NCI-H1417 treated with DMSO at 0.1 percent for 48 hours (cell line): ENCODE measurements at places on chromosomes 1 and 21.

DNA sequence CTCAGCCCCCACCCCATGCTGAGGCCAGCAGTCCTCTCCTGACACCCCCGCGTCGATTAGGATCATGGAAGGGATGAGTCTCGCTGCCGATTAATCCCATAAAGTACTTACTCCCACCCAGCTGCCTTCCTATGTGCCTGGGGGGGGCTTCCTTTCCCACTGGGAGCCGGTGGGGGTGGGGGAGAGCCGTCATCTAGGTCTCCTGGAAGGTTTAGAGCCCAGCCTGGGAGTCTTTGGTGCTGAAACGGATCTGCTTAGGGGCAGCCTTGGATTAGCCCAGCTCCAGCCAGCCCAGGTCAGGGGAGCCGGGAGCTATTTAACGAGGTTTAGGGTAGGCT, 9.8 kb downstream of the SAMD11 start:
- DNase-seq: no peak

- DNase-seq: no peak
These were observed 30.9 kb downstream of the SKI start for GRCh38 chr1:2258996-2259395.

DNA sequence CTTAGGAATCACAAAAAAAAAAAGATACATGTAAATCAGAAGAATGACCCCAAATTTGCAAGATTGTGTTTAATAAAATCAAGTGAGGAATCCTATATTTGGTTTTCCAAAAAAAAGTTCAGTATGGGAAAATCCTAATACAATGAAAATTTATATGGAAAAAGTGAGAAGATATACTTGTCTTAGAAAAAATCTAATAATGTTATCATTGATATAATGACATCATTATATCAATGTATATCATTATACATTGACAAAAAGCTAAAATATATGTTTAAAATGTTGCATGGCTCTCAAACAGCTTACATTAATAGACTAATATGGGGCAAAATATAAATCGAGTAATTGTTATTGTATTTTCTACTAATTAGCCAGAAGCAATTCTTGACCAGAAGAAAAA, 37.0 kb downstream of the DPYD start:
- no peak for DNase-seq

DNA sequence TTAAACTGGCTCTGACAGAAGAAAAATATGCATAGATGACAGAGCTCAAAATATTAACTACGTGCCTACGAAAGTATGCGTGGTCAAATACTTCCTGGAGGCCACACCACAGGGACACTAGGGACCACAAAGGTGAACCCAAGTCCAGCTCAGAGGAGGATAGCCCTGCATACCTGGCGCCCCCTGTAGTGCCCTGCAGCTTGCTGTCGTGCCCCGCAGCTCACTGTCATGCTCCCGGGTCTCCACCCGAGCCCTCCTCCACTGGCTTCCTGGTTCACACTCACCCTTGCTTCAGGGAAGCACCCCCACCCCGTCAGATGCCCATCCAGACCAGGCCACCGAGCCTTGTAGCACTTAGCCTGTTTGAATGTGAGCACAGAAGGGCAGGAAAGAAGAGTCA, 16.7 kb upstream of the NADK start:
- DNase-seq: no peak

DNA sequence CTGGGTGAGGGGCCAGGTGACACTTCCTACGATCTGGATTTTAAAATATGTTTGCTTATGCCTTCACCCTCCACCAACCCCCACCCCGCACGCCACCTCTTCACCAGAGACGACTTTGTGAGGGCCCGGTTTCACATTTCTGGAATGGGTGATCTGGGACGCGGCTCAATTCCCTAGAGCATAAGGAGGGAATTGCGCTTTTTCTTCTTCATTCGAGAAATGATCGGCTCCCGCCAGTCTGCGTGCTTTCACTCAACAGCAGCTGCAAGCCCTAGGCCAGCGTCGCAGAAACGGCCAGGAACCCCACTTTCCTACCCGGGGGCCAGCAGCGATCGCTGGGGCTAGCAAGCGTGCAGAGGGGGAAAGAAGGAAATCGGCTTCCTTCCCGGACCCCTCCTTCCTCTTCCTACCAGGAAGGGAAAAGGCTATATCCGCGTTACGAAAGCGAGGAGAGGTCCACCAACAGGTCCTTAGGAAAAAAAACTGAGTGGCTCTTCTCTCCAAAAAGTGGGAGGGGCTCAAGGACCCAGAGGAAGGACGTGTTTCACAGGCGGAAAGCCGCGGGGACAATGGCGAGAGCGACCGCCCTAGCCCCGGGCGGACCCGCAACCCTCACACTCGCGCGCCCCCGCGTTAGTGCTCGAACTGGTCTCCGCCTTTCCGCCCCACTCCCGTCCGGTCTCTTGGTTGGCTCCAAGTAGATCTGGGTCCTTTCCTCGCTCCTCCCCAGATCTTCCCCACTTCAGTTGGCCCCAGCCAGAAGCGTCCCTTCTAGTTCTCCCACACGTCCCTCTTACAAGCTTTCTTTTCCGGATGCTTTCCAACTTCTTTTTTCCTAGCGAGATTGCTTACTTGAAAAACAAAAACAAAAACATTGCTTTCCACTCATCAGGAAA, 1.1 kb upstream of the ADAMTS1 start:
- DNase-seq: no peak

GRCh38 chr1:90558126-90558525, 159.0 kb downstream of the BARHL2 start:
- DNase-seq: no peak

DNA sequence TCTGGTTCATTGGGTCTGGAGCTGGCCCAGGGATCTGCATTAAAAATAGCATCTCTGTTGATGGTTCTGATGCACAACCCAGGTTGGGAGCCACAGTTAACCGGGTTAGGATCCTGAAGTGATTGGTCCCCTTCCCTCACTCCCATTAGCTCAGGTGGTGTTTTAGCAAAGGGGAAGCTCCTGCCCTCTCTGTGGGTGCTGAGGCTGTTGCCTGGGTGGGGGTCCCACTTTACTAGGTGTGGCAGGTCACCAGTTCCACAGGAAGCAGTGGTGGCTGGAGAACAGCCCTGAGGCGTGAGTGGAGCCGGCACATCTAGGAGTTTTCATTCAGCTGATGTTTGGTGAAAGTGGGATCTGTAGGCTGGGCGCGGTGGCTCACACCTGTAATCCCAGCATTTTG, 86.5 kb downstream of the MAN1C1 start:
- no peak for DNase-seq

DNA sequence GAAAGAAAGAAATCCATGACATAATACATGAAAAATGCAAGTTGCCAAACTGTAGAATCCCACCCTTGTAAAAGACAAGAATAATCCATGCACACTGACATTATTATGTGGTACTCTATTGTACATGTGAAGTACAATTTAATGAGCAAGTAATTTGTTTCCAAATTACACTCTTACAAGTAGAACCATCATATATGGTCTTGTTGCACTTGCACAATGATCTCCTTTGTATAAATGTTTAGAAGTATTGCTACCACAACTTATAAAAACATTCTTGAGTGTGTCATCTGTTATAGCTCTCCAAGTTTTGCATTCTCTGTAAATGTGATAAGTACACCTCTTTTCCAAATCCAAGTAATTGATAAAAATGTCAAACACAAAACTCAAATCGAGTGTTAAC, 29.1 kb upstream of the ZNF281 start:
- no peak for DNase-seq

DNA sequence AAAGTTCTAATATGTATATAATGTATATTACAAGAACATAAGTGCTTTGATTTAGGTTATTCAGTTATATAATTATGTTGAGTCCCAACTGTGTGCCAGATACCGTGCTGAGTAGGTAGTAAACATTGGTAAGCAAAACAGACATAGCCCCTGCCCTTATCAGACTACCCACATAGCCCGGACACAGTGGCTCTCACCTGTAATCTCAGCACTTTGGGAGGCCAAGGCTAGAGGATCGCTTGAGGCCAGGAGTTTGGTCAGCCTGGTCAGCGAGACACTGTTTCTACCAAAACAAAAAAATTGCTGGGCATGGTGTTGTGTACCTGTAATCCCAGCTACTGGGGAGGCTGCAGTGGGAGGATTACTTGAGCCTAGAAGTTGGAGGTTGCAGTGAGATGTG, 30.7 kb downstream of the RNF11 start:
- no peak for DNase-seq

GRCh38 chr1:56446531-56447098, 132.7 kb downstream of the PLPP3 start:
- DNase-seq: no peak

GRCh38 chr21:20617130-20617529, 381.1 kb upstream of the NCAM2 start:
- peak; percentile 69 for DNase-seq

DNA sequence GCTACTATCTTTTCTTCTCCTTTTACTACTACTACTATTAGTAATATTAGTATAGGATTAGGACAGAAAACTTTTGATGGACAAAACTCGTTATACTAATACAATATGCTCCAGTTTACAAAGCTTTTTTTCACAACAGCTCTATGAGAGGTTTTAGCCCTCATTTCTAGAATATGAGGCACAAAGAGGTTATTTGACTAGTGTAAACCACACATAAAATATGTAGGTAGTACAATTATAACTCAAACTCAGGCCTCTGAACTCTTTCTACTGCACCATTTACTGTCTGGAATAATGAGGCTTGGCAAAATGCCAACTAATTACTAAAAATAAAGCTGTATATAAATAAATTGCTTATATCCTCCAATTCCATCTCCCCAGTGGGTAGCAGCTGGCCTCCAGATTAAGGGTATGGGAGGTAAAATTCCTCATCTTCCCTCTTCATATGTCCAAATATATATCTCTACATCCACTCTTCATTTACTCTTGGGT, 99.9 kb downstream of the LYST start:
- DNase-seq: no peak

- no peak for DNase-seq
These were observed 497 bp upstream of the FUCA1 start for GRCh38 chr1:23868557-23869016.

DNA sequence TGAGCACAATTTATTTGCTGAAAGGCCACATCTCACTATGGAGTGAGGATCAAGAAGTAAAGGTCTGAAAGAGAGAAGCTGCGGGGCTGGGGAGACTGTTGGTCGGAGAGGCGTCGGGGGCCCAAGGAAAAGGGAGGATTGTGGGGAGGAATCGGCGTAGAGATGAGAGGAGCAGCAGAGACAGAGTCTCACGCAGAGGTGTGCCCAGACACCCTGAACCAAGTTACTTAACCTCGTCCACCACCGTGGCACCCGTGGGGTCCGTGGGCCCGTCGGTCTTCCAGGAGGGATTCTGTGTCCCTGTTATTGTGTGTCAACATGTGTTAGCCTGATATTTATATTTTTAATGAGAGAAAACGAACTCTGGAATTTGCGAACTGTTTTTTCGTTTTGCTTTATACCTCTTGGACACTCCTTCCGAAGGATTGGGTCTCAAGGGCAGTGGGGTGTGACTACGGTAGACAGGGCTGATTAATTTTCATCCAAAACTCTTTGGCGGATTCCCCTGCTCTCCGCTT, 3.8 kb upstream of the NBPF1 start:
- no peak for DNase-seq

- no peak for DNase-seq
These were observed 26.8 kb downstream of the GORAB start for GRCh38 chr1:170558731-170559130.

- no peak for DNase-seq
These were observed 19.7 kb downstream of the PPFIA4 start for GRCh38 chr1:203045821-203046594.

GRCh38 chr1:28370239-28371009, 884 bp downstream of the PHACTR4 start:
- DNase-seq: no peak

DNA sequence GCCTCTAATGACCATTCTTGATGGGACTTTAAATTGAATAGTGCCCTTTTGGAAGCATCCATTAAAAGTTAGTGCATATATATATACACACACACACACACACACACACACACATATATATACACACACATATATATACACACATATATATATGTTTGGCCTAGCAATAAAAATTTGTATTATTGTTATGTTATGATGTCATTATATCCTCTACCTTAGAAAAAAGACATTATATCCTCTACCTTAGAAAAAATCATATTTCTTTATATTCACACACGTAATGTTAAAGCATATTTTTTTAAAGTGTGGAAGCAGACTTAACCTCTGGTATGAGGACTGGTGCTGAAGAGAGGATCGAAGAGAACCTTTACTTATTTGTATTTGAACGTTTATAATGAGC, 43.3 kb downstream of the EBNA1BP2 start:
- DNase-seq: no peak

GRCh38 chr1:174894117-174894762, 105.5 kb upstream of the CACYBP start:
- DNase-seq: no peak

GRCh38 chr1:17032741-17033140, 21.0 kb upstream of the ATP13A2 start:
- no peak for DNase-seq

- DNase-seq: no peak
These were observed 6.9 kb upstream of the A3GALT2 start for GRCh38 chr1:33327587-33328325.

GRCh38 chr1:229199261-229200243, 71.4 kb upstream of the RAB4A start:
- no peak for DNase-seq

DNA sequence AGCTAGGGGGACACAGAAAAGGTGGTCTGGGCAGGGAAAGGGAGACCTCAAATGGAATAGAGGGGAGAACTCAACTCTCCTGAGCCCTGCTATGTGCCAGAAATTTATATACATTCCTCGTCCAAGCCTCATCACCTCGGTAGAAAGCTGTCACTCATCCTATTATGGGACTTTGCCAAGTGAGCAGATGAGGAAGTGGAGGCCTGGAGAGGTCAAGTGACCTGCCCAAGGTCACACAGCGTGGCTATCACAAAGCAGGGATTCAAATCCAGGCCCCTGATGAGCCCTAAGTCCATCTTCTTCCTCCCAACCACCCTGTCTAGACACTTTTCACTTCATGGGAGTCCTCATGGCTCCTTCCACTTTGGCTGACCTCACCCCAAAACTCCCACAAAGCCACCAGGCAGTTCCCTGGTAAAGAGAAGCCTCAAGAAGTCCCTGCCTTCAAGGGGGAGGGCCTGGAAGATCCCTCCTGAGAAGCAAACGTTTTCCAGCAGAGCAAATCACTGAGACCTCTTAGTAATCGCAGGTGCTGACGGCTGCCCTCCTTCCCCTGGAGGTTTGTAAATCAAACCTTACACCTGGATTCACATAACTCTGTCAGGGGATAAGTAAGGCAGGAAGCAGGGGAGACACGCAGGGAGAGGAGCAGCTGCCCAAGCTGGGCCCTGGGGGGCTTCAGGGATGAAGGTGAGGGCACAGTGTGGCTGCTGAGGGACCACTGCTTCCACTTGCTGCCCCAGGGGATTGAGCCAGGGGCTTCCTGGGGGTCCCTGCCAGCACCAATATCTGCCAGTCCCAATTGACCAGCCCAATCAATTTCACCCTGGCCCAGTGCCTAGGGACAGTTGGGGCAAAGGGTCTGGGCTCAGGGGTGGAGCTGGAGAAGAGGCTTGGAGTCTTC, 351.2 kb downstream of the MATN1 start:
- DNase-seq: no peak

- no peak for DNase-seq
These were observed 11.7 kb downstream of the AVPR1B start for GRCh38 chr1:206105464-206105995.

GRCh38 chr1:33260439-33260838, 4.1 kb downstream of the ZNF362 start:
- no peak for DNase-seq

GRCh38 chr1:13520985-13521384, 7.2 kb upstream of the LRRC38 start:
- no peak for DNase-seq
